Stimulated activated naive CD4-positive, alpha-beta T cell (primary cell): ENCODE measurements at places on chromosomes 2 and 18.

GRCh38 chr2:191543708-191544107 lies 134.2 kb upstream of the NABP1 start:
- DNase-seq: no peak

- DNase-seq: no peak
Observed at GRCh38 chr18:60754413-60755009, 381.9 kb upstream of the MC4R start.

DNA sequence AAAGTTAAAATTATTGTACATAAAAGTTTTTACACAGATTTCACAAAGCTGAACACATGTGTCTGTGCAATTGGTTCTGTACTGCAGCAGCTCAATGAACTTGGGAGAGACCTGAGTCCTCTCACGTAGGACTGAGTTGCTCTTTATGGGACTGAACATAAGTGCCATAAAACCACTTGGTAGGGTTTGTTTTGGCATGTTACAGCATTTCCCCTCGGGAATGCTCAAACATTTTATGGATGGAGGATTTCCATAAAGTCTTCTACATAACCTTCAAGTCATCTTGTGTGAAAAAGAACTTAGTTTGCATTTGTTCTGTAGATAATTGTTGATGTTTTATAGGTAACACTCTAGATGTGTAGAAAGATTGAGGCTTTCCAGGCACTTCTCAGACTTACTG lies 15.9 kb downstream of the LYPD6 start:
- no peak for DNase-seq

DNA sequence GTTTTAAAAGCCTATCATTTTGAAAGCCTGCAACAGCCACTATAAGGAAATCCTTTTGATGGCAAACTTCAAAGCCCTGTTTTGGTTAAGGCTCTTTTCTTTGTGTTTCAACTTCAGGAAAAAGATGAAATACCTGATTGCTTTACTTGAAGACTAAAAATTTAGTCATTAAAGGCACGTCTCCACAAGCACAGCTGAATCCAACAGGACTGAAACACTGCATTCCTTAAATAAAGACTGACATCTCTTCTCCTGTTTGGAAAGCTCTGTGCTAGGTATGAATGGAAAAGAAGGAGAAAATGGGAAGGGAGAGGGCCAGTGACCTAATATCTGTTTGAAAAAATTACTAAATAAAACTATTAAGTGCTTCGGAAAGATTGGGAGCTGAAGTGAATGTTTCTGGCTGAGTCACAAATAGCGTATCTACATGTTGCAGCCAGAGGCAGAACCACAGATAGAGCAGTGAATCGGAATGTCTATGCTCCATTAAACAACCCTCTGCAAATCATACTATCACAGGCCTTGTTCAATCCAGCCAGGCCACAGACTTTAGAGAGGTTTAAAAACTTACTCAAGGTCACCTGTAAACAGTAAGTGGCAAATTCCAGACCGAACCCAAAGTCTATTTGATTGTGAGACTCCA lies 21.1 kb upstream of the RALBP1 start:
- no peak for DNase-seq

- DNase-seq: no peak
Observed at GRCh38 chr2:73050121-73050545, 21.4 kb downstream of the SFXN5 start.

DNA sequence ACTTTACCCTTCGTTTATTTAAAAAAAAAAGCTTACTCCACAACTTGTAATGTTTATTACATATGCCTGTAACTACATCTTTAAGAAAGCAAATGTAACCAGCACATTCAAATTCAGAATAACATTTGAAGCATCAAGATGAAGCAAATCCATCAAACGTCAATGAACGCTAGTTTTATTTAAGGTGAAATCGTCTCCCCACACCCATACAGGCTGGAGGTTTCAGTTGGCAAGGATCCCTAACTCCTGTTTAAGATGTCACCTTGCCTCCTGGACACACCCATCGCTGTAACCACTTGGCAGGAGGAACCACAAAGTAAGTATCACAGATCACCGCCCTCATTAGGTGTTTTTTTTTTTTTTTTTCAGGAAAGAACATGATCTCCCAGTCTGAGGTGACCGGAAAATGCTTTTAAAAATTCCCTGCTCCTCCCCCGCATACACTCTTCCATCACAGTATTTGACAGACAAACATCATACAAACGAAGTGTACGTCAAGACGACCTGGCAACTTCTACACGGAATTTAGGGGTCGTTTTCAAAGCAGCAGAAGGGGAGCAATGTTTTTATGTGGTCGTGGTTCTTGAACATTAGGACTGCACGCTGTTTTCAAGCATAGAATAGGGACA lies 19.7 kb upstream of the STPG4 start:
- DNase-seq: peak; percentile 18

DNA sequence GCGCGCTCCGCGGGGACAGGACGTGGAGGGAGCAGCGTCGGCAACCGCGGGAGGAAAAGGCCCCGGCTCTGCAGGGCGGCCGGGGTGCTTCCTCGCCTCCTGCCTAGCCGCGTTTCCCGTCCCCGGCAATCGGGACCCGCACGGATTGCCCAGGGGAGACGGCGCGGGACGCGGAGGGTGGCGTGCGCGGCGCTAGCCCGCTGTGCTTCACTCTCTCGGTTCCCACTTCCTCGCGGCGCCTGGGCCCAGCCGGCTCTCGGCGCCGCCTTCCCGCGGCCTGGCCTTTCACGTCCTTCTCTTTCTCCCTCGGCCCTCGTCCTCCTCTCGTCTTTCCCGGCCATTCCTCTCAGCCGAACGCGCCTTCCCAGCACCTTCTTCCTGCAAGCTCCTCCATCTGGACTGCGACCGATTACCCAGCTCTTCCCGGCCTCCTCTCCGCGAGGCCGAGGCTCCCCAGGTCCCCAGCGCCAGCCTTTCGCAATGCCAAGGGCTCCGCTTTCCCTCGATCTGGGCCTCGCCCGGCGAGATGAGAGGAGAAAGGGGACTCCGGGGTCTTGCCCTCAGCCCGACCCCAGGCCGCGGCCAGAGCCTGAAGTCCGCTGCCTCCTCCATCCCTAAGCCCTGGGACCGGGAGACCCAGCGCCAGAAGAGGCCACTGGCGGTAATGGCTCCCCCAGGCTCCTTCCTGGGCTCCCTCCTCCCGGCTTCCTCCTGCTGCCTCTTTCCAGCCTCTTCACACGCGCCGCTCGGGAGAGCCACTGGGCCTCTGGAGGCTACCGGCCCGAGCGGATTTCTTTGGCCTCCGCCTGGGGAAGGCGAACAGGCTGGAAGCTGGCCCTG lies 34.3 kb upstream of the ATP6V1B1 start:
- no peak for DNase-seq

GRCh38 chr18:51687845-51688585 lies 490.5 kb upstream of the MEX3C start:
- DNase-seq: no peak

DNA sequence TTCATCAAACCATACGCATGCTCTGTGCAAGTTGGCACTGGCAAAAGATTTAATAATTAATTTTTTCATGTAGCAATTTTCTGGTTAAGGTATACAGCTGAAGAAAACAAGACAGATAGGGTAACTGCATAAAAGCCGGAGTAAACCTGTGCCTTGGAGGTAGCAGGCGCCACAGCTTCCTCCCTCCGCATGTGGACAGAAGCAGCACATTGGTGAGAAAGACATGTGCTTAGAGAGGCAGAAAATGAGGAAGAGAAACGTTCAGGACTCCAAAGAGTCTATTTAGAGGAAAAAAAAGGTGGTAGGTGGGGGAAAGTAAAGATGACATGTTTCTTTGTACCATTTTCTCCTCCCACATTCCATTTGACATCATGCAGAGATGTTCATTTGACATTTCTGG lies 9.3 kb downstream of the ST6GAL2 start:
- no peak for DNase-seq

GRCh38 chr2:9096761-9097160 lies 93.3 kb upstream of the MBOAT2 start:
- DNase-seq: no peak

- no peak for DNase-seq
Observed at GRCh38 chr18:34730774-34731173, 20.7 kb downstream of the DTNA start.

GRCh38 chr2:105712981-105713596 lies 31.6 kb upstream of the NCK2 start:
- DNase-seq: no peak

- no peak for DNase-seq
Observed at GRCh38 chr18:71784777-71785176, 759.4 kb downstream of the CBLN2 start.

DNA sequence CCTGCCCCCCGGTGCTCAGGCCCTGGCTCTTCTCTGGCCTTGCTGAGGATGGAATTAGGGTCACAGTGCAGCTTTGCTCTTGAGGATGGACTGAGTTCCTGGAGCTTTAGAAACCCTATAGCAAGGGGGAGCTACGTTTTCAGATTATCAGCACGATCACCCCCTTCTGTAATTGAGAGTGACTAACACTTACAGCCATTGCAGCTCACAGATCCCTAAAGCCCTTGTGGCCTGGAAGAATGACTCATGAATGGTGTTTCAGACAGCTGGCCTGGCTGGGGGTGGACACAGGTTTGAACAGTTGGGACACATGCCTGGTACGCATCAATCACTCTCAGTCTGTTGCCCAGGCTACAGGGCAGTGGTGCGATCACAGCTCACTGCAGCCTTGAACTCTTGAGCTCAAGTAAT lies 79.7 kb upstream of the IGFBP5 start:
- no peak for DNase-seq

GRCh38 chr2:160646684-160647444 lies 153.3 kb upstream of the RBMS1 start:
- DNase-seq: no peak

GRCh38 chr2:7994397-7994951 lies 687.4 kb upstream of the ID2 start:
- no peak for DNase-seq

DNA sequence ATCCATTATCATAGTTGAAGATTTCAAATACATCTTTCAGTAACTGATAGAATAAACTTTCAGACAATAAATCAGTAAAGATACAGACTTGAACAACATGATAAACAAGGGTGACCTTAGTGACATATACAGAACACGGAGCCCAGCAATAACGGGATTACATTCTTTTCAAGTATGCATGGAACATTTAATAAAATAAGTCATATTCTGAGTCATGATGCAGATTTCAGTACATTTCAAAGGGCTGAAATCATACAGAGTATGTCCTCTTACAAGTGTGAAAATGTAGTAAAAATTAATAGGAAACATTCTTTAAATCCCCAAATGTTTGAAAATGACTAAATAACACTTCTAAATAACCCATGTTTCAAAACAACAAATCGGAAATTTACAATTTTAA lies 17.2 kb upstream of the KLHL29 start:
- no peak for DNase-seq

DNA sequence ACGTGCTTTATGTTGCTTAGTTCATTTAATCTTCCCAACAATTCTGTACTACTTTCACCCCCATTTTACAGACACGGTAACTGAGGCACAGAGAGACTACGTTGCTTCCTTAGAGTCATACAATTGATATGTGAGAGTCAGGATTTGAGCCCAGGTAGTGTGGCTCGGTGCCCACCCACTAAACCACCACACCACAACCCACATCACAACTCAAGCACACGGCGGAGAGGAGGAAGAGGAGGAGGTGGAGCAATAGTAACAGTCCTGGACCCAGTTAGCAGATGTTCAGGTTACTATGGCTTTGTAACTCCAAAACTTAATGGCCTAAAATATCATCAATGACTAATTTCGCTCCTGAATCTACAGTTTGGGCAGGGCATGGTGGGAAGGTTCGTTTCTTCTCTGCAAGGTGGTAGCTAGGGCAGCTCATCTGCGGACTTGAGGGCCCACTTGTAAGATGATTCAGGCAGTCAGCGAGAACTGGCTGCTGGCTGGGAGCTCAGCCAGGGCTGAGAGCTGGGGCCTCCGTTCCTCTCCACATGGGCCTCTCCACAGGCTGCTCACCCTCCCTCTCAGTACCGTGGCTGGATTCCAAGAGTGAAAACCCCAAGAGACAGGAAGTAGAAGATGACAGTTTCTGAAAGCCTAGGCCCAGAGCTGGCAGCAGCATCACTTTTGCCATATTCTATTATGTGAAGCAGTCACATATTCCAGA lies 167.1 kb downstream of the ZFP36L2 start:
- DNase-seq: peak; percentile 63

GRCh38 chr2:45820048-45820447 lies 168.6 kb downstream of the PRKCE start:
- no peak for DNase-seq

DNA sequence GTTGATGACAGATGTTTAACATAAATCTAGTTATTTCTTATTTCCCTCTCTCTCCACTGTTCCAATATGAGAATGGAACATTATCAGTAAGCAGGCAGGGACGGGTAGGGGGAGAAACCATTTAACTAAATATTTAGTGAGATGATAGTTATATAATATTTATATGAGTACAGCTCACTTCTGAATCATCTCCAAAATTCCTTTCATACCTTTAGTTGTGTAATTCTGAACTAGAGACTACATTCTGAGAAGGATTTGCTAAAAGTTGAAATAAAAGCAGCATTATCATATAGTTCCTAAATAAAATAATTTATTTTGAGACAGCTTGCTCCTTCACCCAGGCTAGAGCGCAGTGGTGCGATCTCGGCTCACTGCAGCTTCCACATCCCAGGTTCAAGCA lies 41.4 kb downstream of the B4GALT6 start:
- DNase-seq: no peak

- DNase-seq: no peak
Observed at GRCh38 chr2:6749962-6750361, 115.7 kb downstream of the CMPK2 start.

DNA sequence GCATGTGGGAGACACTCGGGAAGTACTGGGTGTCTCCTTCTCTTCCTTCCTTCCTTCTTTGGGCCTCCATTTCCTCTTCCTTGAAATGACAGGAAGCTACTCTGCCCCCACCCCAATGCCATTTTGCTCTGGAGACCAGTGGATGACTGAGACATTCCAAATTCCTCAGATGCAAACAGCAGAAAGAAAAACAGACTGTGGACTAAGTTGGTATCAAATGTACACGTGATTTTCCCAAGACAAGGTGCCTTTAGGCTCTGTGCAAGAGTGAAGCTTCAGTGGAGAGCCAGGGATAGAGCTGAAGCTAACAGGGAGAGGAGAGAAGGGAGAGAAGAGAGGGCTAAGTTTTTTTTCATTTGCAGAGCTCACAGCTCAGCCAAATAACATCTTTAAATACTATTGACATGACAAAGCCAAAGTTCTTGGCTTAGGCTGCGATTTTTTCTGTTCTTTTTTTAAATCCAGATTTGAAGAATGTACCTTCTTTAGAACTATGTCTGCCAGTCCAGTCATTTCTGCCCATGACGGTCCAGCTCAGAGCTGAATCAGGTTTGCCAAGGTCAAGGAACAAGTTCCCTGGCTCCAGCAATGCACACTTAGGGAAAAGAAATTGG lies 84.5 kb upstream of the LCLAT1 start:
- DNase-seq: no peak

DNA sequence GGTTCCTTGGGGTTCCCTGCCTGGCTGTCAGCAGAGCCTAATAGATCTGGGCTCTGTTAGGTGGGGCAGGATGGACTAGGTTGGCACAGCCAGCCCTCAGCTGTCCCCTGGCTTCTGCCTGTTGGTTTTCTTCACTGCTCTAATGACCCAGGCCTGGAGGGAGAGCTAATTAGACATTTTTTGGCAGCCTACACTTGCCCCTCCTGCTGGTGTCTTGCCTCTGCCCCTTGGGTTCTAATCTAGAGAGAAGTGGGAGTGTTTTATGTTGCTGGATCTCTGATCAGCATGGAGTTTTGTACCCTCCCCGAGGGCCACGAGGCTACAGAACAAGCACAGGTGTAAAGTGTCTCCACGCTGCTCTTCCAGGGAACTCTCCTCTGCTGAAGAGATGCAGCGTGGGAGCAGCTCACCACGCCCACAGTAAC lies 199.4 kb upstream of the RASGRP3 start:
- DNase-seq: no peak
